ENCODE measurements at places on chromosomes 7 and 10. TPM values are rescaled to one million over a fixed set of nuclear protein-coding genes. Genes with fewer than 3 reads are reported as not detected.

STEAP4 gene
- total RNA-seq = 28.3 TPM

MOGAT3 gene
- 12.0 TPM for total RNA-seq

SPDYE6 gene
- total RNA-seq = not detected

GRCh38 chr7:6725003-6725402 lies 18.3 kb upstream of the ZNF12 start:
- no peak for DNase-seq

- no peak for DNase-seq
Measured at GRCh38 chr10:36441557-36441956, 683.8 kb upstream of the ANKRD30A start.

GRCh38 chr10:89476150-89476549 lies 59.2 kb downstream of the SLC16A12 start:
- DNase-seq = no peak

DNA sequence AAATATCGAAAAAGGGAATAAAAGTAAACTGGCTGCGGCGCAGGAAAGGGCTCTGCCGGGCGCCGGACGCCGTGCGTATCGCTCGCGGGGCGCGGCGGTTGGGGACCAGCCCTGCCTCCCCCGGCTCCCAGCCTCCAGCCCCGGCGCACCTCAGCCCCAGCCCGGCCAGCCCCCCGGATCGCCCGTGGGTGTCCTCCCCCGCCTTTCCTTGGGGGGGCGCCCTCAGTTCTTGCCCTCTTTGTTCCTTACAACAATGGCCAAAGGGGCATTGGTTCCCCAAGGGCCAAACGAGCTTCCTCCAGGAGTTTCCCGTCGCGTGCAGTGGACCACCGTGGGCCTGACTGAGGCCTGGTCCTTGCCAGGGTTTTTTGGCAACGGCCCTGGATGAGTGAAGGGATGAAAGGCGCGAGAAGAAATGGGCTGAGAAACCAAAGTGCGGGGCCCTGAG lies 1.2 kb downstream of the MACROH2A2 start:
- peak; percentile 60 for DNase-seq

GRCh38 chr10:126277181-126277580 lies 111.1 kb downstream of the ADAM12 start:
- no peak for DNase-seq

GRCh38 chr7:19415123-19415522 lies 269.9 kb upstream of the FERD3L start:
- no peak for DNase-seq

DNA sequence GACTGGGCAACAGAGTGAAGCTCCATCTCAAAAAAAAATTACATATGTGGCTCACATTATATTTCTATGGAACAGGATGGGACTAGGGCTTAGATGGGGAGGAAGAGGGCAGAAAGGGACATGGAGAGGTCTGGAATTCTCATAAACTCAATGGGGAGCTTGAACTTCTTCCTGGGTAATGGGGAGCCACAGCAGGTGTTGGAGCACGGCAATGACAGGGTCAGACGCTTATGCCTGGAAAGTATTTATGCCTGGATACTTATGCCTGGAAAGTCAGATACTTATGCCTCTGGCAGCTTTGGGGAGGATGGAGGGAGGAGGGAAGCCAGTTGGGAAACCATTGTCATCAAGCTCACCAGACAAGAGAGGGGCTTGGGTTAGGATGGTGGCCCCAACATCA lies 36.8 kb downstream of the TMEM130 start:
- DNase-seq = no peak

DNA sequence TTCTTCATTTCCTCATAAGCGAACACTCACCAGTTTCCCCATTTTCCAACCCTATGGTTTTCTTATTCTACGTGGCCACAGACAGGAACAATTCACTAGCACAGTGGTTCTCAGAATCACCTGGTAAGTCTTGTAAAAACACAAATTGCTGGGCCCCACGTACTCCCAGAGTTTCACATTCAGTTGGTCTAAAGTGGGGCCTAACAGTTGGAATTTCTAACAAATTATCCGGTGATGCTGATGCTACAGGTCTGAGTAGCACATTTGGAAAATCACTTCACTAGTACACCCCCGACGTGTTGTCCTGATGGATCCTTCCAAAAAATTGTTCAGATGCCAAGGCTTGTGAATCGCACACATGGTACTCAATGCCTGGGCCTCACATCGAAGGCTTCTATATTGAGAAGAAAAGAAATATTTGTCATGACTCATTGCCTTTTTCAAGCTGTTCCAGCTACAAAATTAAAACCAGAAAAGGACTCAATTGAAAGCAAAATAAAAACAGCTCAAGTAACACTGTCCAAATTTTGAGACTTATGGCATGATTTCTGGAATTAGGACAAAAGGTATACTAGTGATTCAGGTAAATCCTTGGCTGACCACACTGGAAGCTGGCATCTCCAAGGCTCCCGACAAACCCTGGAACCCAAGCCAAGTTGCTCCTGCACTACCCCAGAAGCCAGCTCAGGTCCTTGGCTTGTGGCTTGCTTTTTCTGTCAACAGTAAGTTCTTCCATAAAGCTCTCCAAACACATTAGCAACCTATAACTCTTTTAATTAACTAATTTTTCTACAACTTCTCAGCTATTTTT lies 12.9 kb upstream of the VIM start:
- no peak for DNase-seq

Data from left lobe of liver (tissue), 2 donors.